ENCODE measurements at places on chromosomes 2 and 18.

DNA sequence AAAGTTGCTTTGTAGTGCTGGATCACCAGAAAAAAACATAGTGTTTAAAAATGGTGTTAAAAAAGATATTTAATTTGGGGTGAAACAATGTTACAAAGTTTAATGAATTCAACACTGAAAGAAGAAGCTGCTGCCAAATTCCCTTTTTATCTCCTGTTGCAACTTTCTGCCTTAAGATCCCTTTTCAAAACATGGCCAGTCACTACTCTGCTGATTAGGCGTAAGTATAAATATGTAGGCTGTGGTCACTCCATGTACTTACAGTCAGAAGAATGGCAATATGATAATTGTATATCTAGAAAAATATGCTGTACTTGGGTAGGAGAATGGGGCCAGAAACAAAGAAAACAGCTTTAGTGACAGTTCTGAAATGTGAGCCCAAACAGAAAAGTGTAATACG lies 123.5 kb upstream of the ZBTB14 start:
- DNase-seq: no peak

DNA sequence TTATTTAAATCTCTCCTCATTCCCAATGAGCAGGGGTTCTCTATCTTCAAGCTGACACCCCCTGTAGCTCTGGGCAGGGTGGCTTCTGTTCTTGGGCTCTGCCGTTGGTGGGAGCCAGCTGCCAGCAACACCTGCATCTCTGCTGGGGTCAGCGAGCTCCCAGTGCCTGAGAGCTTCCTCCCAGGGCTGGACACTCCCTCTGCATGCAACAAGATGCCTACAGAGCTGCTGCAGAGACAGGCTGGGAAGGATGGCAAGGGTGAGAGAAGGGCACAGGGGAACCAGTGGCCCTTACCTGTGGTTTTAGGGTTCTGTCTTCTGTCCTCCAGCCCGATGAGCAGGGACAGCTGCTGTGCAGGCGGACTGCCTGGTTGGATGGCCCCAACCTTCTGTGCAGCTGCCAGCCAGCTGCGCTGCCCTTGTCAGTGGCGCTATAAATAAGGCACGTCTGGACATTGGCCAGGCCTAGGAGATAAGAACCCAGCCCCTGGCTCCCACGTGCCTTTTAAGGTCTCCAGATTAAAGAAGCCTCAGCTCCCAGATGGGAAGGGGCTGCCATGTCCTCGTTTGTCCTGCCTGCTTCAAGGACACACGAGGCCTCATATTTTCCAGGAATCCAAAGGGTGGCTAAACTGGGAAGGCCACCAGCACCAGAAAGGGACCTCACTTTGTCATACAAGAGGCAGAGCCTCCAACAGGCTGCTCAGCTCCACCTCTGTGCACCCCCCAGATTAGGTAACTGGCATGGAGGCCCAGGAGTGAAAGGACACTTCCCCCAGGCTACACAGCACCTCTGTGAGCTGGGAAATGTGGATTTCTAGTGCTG lies 39.5 kb upstream of the FHL2 start:
- DNase-seq: no peak

- DNase-seq: no peak
Measured at GRCh38 chr2:62217970-62218369, 22.1 kb downstream of the B3GNT2 start.

DNA sequence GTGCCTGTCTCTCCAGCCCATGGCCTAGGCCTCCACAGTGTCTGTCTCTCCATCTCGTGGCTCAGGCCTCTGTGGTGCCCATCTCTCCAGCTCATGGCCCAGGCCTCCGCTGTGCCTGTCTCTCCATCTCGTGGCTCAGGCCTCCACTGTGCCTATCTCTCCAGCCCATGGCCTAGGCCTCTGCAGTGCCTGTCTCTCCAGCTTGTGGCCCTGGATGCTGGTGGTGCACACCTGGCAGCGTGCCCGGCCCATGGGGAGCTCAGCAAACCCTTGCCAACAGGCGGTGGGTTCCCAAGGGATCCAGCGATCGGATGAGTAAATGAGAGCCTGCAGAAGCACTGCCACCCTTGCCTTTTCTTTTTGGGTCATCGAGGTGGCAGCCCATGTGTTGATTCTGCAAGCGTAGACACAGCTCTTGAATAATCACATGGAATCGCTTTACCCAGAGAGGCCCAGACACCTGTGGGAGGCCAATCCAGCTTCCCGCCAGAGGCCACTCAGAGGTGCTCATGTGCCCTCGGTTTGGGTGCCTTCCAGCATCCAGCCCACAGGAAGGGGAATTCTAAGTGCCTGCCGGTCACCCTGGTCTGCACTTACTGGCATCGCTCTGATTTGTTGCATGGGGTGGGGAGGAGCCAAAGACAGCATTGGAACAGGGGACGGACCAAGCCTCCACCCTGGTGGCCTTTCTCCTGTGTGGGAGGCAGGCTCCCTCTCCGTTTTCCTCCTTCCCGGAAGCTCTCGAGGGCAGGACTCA lies 101.8 kb upstream of the HDAC4 start:
- DNase-seq: no peak

GRCh38 chr2:239913636-239914417 lies 111.3 kb downstream of the NDUFA10 start:
- DNase-seq: no peak
